ENCODE measurements at places on chromosomes 12 and 14.

- no peaks in the 10 kb centered on the region for H3K27me3 ChIP-seq
- peaks cover 38% of the 10 kb centered on the region for H3K4me1 ChIP-seq
- H3K36me3 ChIP-seq, result peaks cover 17% of the 10 kb centered on the region
- peak overlapping the region; percentile 77 for H3K4me3 ChIP-seq
Measured at GRCh38 chr14:89364316-89364715, 52.7 kb downstream of the FOXN3 start.

DNA sequence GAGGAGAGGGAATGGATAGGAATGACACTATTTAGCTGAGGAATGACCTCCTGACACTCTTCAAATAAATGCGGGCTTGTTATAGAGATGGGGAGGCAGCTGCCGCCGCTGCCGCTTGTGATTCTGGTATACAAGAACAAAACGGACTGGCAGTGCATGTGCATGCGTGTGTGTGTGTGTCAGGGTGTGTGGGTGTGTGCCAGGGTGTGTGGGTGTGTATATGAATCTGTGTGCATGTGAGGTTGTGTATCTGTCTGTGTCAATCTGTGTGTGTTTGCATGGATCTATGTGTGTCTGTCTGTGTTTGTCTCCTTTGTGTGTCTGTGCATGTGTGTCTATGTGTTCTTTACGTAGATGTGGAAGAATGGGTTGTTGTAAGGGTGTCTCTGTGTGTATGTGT is 26.0 kb upstream of the LHX5 start:
- H3K36me3 ChIP-seq, result no peaks in the 10 kb centered on the region
- H3K4me1 ChIP-seq, result no peaks in the 10 kb centered on the region
- no peak overlapping the region for H3K4me3 ChIP-seq

GRCh38 chr14:68856572-68856971 is 63.7 kb upstream of the ZFP36L1 start:
- no peak overlapping the region for H3K4me3 ChIP-seq
- peaks cover 7% of the 10 kb centered on the region for H3K27me3 ChIP-seq
- H3K4me1 ChIP-seq, result peaks cover 13% of the 10 kb centered on the region
- no peaks in the 10 kb centered on the region for H3K36me3 ChIP-seq

GRCh38 chr12:23753628-23754365 is 195.7 kb downstream of the SOX5 start:
- H3K4me3 ChIP-seq, result no peak overlapping the region
- H3K27me3 ChIP-seq, result no peaks in the 10 kb centered on the region
- no peak overlapping the region for H3K27ac ChIP-seq
- no peaks in the 10 kb centered on the region for H3K4me1 ChIP-seq
- no peak for DNase-seq

- H3K4me1 ChIP-seq, result peaks cover 43% of the 10 kb centered on the region
- H3K27ac ChIP-seq, result peak within 1 kb of the TSS; percentile 84
Measured at GRCh38 chr14:92513204-92513965, at the start of gene RIN3. RIN3 (plus strand) TSS chr14:92513781; CDS start chr14:92513933, 152 bp downstream.

DNA sequence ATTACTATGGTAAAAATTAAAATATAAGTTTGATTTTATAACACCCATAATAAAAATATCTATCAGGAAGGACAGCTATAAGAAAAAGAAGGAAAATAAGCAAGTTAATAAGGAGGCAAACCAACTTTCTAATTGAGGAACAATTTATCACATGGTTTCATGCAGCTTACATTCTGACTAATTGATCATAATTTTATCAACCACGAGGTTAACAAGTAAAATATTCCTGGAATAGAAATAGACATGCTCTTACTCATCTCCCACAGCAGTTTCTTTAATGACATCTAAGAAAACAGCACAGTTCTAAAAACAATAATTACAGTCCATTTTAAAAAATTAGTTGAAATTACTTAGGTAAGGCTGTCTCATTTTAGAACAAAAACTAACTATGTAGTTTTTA is 130.8 kb upstream of the KRR1 start:
- H3K27ac ChIP-seq, result peak overlapping the region; percentile 57
- peaks cover 4% of the 10 kb centered on the region for H3K27me3 ChIP-seq
- H3K4me3 ChIP-seq, result no peak overlapping the region
- H3K4me1 ChIP-seq, result peaks cover 55% of the 10 kb centered on the region
- no peak for DNase-seq
- peaks cover 8% of the 10 kb centered on the region for H3K36me3 ChIP-seq

DNA sequence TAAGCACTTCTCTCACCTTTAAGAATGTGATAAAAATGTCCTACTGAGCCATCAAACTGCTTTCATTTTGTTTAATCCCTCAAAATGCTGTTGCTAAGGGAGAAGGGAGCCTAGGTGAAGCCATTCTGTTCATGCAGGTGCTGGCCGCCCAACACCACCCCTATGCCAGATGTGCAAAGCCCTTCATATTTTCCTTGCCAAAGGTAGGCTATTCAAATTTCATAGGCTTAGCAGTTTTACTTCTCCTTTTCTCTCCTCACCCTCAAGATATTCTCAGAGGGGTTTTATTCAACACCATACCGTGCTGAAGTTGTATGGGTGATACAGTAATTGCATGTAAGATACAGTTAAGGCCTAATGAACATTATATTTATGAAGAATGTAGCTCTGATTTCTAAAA is 461.7 kb downstream of the GXYLT1 start:
- no peaks in the 10 kb centered on the region for H3K27me3 ChIP-seq
- no peaks in the 10 kb centered on the region for H3K36me3 ChIP-seq
- no peaks in the 10 kb centered on the region for H3K4me1 ChIP-seq
- H3K4me3 ChIP-seq, result no peak overlapping the region
- no peak overlapping the region for H3K27ac ChIP-seq
- no peak for DNase-seq

GRCh38 chr12:40730281-40730680 is 38.0 kb downstream of the CNTN1 start:
- H3K27ac ChIP-seq, result no peak overlapping the region
- DNase-seq, result no peak
- no peak overlapping the region for H3K4me3 ChIP-seq
- no peaks in the 10 kb centered on the region for H3K4me1 ChIP-seq

DNA sequence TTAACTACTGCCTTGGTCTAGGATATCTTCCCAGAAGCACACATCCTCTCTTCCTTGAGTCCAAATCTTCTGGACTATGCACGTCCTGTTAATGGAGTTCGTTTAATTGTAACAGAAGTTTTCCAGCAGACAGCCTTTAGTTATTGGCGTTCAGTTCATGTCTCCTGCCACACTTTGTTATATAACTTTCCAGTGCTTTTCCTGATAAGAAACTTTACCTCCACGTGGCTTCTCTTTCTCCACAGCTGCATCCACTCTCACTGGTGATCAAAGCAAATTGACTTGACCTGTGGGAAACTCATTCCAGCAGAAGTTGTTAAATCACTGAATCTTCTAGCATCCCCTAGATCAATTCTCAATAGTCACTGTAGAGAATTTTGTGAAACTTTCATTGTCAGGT is 19.0 kb downstream of the PTPN21 start:
- no peak overlapping the region for H3K27ac ChIP-seq
- H3K36me3 ChIP-seq, result no peaks in the 10 kb centered on the region

- H3K27me3 ChIP-seq, result peaks cover 3% of the 10 kb centered on the region
- H3K4me3 ChIP-seq, result no peak overlapping the region
- DNase-seq, result no peak
- no peak overlapping the region for H3K27ac ChIP-seq
Measured at GRCh38 chr12:67241482-67241881, 27.7 kb upstream of the CAND1 start.

GRCh38 chr12:124732275-124733075 is 131.2 kb downstream of the SCARB1 start:
- no peaks in the 10 kb centered on the region for H3K36me3 ChIP-seq
- H3K4me1 ChIP-seq, result peaks cover 6% of the 10 kb centered on the region
- H3K27me3 ChIP-seq, result no peaks in the 10 kb centered on the region
- DNase-seq, result no peak
- H3K27ac ChIP-seq, result no peak overlapping the region

GRCh38 chr12:109883461-109883860 is 3.1 kb upstream of the GLTP start:
- no peaks in the 10 kb centered on the region for H3K27me3 ChIP-seq
- no peak overlapping the region for H3K27ac ChIP-seq
- DNase-seq, result no peak
- peaks cover 2% of the 10 kb centered on the region for H3K36me3 ChIP-seq

- H3K27me3 ChIP-seq, result no peaks in the 10 kb centered on the region
- peaks cover 77% of the 10 kb centered on the region for H3K4me1 ChIP-seq
- H3K4me3 ChIP-seq, result no peak overlapping the region
- H3K36me3 ChIP-seq, result peaks cover 22% of the 10 kb centered on the region
- DNase-seq, result no peak
Measured at GRCh38 chr12:94203796-94204195, 55.4 kb downstream of the PLXNC1 start.

- H3K4me3 ChIP-seq, result no peak overlapping the region
- H3K36me3 ChIP-seq, result no peaks in the 10 kb centered on the region
- DNase-seq, result no peak
Measured at GRCh38 chr12:52347551-52348510, 19.4 kb downstream of the KRT85 start.

DNA sequence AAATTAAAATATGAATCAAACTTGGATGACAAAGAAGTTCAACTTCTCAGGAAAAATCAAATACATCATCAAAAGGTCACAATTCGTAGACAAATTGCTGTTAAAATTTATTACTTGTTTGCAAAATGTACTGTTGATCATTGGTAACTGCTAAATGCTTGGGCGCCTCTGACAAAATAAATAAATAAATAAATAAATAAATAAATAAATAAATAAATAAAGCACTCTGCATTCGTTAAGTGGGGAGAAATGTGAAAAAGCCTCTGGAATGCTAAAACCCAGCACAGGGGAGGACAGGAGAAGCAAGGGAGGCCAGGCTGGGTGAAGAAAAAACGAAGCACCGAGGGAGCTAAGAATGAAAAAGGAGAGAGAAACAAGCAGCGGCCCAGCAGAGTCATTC is 115.2 kb downstream of the BCL11B start:
- H3K4me3 ChIP-seq, result no peak overlapping the region
- H3K4me1 ChIP-seq, result peaks cover 8% of the 10 kb centered on the region
- H3K27me3 ChIP-seq, result no peaks in the 10 kb centered on the region
- no peak for DNase-seq
- H3K36me3 ChIP-seq, result no peaks in the 10 kb centered on the region
- H3K27ac ChIP-seq, result no peak overlapping the region

DNA sequence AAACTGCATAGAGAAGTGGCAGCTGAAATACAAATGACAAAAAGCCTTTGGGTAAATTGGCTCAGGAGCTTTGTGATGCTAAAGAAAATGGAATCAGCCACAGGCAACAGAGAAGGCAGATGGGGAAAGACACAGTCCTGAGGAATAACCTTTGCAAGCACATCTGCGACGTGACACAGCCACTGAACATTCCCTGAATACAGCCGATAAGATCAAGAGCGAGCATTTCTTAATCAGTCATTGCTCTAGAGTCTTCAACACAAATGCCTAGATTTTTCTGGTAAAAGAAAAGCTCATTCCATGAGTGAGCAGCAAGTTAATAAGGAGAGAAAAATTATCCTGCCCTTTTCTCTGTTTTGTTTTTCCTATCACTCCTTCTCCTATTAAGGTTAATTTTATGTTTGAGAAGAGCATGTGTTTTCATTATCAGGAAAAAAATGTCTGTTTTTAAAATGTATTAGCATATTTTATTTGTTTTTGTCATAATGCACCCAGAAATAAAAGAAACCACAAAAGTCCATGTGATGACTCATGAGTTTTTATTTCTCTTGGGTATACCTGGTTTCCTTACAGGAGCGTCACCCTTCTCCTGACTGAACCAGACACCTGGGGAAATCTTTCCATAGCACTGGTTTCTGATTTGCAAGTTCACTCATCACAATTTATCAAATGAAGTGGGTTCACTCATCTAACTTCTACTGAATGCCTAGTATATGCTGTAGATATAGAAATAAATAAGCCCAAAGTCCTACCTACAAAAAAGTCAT is 45.4 kb upstream of the PCED1B start:
- H3K4me1 ChIP-seq, result peaks cover 8% of the 10 kb centered on the region
- H3K27ac ChIP-seq, result no peak overlapping the region
- no peaks in the 10 kb centered on the region for H3K36me3 ChIP-seq
- H3K27me3 ChIP-seq, result no peaks in the 10 kb centered on the region

DNA sequence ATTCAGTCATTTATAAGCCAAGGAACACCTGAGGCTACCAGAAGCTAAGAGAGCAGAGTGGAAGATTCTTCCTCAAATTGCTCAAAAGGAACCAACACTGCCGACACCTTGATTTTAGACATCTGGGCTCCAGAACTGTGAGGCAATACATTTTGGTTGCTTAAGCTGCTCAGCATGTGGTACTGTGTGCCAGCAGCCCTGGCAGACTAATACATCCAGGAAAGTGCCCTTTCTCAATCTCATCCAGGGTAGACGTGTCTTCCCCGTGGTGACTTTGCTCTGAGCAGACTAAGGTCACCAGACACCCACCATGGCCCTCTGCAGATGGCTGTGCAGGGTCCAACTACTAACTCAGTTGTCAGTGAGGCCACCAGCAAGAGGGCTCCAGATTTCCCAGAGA is 122.8 kb downstream of the VRK1 start:
- peaks cover 1% of the 10 kb centered on the region for H3K36me3 ChIP-seq
- no peak overlapping the region for H3K27ac ChIP-seq
- H3K27me3 ChIP-seq, result no peaks in the 10 kb centered on the region
- no peak overlapping the region for H3K4me3 ChIP-seq

GRCh38 chr12:47983541-47984115 is 20.2 kb downstream of the TMEM106C start:
- H3K4me3 ChIP-seq, result no peak overlapping the region
- no peaks in the 10 kb centered on the region for H3K36me3 ChIP-seq
- H3K4me1 ChIP-seq, result no peaks in the 10 kb centered on the region
- H3K27ac ChIP-seq, result no peak overlapping the region
- H3K27me3 ChIP-seq, result peaks cover 32% of the 10 kb centered on the region
- no peak for DNase-seq

GRCh38 chr12:73136386-73136785 is 864.2 kb downstream of the TRHDE start:
- no peak overlapping the region for H3K27ac ChIP-seq
- no peaks in the 10 kb centered on the region for H3K4me1 ChIP-seq
- no peak for DNase-seq
- no peaks in the 10 kb centered on the region for H3K36me3 ChIP-seq
- no peak overlapping the region for H3K4me3 ChIP-seq

GRCh38 chr12:51536159-51536558 is 54.9 kb upstream of the SCN8A start:
- H3K4me1 ChIP-seq, result peaks cover 7% of the 10 kb centered on the region
- H3K36me3 ChIP-seq, result no peaks in the 10 kb centered on the region
- no peak overlapping the region for H3K27ac ChIP-seq
- H3K4me3 ChIP-seq, result no peak overlapping the region
- DNase-seq, result no peak

DNA sequence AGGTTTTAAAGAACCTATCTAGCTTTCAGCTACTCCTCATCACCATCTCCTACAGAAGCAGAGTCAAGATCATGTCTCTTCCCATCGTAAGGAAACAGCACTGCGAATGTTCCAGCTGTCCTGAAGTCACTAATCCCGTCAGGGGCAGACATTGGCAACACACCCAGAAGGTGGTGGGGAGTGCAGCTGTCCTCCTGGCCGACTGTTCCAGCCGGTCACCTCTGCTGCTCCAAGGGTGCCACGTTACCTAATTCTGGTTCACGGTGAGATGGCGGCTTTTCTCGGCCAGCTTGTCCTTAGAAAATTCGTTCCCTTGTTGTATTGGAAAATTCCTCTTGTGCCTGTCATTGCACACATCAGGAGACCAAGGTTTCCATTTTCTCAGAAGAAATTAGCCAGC is 196.2 kb downstream of the ZFP36L1 start:
- no peaks in the 10 kb centered on the region for H3K27me3 ChIP-seq
- H3K27ac ChIP-seq, result no peak overlapping the region
- H3K4me3 ChIP-seq, result no peak overlapping the region
- H3K36me3 ChIP-seq, result no peaks in the 10 kb centered on the region
- peaks cover 5% of the 10 kb centered on the region for H3K4me1 ChIP-seq

GRCh38 chr12:28248555-28249145 is 58.4 kb downstream of the CCDC91 start:
- H3K27ac ChIP-seq, result peak overlapping the region; percentile 72
- peaks cover 52% of the 10 kb centered on the region for H3K4me1 ChIP-seq
- DNase-seq, result no peak

GRCh38 chr14:52360831-52361230 is 46.7 kb downstream of the PTGER2 start:
- peaks cover 15% of the 10 kb centered on the region for H3K4me1 ChIP-seq
- peaks cover 2% of the 10 kb centered on the region for H3K27me3 ChIP-seq
- H3K27ac ChIP-seq, result no peak overlapping the region

All from activated CD8-positive, alpha-beta memory T cell treated with anti-CD3 and anti-CD28 coated beads, Interleukin-2, amount 10 ng/mL, durations not matched to agents 7 days and 5 days (primary cell).